ENCODE measurements at places on chromosomes 7 and 10.

DNA sequence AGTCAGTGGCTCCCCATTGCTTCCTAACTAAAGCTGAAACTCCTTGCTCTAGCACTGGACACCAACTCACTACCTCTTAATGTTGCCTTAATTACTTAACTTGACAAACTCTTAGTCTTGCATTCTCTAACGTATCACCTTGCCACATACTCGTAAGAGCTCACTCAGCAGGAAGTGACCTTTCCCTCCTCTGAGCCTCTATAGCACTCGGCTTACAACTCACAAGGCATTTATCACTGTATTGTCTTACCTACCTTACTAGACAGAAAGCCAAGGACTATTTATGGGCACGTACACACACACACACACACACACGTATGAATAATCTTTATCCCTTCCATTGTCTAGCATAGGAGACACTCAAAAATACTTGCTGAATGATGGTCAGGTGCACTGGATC, 21.2 kb downstream of the CEP41 start:
- no peak for DNase-seq

DNA sequence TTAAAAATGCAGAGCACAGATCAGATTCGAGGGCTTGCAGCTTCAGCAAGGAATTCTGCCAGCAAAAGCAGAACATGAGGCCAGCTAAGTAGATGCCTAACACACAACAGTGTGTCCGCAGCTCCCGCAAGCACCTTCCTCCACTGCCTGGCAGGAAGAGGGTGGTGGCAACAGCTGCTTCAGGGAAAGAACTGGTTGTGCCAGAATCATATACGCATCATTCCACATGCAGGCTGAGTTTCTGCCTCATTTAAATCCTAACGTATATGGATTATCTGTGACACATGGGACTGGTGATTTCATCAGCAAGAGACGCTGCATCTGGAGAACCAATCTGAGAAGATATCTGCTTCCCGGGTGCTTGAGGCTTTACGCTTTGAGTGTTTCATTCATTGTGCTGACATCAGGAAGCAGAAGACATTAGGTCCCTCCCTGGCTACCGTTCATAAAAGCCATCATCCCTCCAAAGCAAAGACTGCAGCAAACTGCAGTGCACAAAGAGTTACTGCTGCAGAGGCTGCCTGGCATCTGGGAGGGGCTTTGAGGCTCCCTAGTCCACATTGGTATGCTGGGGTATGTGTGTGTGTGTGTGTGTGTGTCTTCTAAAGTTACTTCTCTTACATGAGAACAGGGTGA, 78.8 kb downstream of the FAM13C start:
- no peak for DNase-seq

GRCh38 chr10:80784695-80785094, 247.0 kb downstream of the SH2D4B start:
- DNase-seq, result no peak

- DNase-seq, result no peak
Observed at GRCh38 chr10:24723788-24724380, at the start of gene ARHGAP21. Gene ARHGAP21 (minus strand): TSS chr10:24723887. CDS start chr10:24721899, 1,988 bp downstream.

DNA sequence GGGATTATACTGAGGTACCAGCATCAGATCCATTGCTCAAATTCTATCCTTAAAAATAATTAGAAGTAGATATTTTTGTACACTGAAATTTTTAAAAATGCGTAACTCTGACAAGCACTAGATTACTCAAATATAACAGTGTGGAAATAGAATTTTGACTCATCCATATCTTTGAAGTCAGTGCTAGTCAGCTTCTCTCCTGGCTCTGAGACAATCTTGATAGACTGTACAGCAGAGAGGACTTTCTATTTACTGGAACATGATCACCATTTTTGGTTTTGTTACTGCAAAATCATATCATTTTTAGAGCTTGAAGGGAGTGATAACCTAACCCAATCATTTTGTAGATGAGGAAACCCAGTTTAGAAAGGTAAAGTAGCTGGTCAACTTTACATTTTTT, 195.0 kb downstream of the MTERF1 start:
- no peak for DNase-seq

DNA sequence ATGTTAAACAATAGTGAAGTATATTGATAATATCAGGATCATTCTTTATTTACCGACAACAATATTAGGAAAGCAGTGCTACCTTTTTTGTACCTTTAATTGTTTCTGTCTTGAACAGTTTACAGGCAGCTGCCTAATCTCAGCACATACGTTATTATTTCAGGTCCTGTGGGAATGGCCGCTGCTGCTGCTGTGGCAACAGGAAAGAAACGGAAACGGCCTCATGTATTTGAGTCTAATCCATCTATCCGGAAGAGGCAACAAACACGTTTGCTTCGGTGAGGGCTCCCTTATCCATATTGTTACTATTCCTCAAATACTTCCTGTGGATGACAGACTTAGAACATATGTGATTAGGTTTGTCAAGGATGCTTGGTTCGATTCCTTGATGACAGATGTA, 59.7 kb downstream of the NRF1 start:
- no peak for DNase-seq

- DNase-seq, result no peak
Observed at GRCh38 chr7:140674899-140675701, 2.4 kb downstream of the ADCK2 start.

DNA sequence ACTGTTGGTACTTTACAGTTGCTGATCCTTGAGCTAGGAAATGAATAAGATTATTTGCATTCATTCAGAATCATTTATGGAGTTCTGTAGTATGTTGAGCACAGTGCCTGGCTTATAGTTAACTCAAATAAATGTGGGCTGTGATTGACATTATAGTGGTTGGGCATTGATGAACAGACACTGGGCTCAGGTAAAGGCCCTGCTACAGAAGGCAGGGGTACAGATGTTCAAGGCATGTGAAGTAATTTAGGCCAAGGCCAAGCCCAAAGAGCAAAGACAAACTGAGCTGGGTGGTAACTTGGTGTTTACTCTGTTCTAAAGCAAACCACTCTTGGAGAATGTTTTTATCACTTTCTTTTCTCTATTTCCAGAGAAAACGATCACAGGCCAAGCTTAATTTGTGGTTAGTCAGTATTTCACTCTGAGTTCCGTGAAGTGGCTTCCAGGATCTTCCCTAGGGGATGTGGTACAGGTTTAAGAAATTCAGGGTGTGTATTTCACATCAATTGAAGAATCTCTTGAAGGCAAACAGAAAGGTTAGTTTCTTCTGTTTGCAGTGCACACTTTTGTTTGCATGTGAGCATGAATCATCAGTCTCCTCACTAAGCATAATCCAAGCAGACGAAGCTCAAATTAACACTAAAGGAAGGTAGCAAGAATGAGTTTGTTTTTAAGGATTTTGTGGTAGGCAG, 113.9 kb upstream of the PRR15 start:
- peak; percentile 20 for DNase-seq

DNA sequence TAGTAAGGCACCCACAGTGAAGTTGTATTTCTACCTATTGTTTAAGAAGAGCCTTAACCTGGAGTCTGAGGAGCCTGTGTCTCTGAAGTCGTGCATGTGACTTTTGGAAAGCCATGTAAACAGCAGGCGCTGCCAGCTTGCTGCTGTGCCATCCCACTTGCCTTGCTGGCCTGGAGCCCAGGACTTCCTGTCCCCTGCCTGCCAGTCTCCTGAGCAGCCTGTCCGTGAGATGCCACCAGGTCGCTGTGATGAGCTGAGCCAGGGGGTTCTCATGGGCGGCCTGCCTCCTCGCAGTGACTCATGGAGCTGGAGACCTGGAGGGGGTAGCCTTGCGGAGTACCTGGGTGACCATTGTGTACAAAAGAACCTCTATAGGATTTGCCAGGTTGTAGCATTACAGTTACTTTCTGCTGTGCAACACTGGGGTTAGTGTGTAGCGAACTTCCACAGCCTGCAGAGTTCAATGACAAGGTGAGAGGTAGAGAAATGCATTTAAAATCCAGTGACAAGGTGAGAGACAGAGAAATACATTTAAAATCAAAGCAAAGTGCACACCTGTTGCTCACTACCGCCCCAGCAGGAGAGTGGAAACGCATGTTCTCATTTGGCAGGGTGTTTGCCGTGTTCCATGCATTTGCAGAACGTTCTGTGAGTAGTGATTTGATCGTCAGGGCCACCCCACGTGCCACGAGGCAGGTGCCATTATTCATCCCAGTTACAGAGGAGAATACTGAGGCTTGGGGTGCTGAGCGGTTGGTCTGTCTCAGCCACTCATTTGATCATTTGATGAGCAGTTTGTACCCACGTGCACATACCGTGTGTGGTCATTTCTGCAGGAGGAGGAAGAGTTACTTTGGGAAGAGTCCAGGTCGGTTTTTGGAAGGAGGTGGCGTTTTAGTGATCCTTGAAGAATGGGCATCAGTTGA, 36.6 kb upstream of the BHLHA15 start:
- no peak for DNase-seq

DNA sequence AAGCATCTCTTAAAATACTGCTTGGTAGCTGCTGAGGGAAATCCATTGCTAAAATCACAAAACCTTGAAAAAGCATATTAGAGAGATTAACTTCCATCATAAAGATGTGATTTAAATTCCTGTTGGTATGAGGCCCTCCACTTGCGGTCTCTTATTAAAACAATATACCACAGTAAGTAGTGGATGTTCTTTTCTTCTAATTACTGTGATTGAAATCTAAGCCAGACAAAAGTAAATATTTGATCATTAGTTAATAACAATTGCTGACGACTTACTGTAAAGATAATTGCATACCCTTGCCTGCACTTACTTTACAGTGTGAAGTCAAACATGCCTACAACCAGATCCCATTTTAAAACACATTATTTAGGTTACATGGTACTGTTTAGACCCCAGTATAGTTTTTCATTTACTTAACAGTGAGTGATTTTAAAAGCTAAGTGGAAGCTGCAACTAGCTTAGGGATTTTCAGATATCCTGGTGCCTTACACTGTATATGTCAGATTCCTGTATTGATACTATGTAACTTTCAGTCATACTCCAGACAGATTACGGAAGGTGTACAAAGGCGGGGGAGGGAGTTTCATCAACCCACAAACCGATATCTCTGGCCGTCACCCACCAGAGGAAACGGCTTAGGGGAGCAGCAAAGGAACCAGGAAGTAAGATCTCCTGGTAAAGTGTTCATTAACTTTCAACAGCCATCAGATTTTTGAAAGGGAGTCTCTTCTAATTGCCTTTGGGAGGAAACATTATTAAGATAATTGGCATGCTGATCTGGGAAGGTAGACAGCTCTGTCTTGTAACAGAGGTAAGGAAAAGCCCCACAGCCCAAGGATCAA, 986 bp downstream of the NRP1 start:
- DNase-seq, result no peak

- no peak for DNase-seq
Observed at GRCh38 chr10:18350340-18350739, 210.1 kb downstream of the CACNB2 start.

DNA sequence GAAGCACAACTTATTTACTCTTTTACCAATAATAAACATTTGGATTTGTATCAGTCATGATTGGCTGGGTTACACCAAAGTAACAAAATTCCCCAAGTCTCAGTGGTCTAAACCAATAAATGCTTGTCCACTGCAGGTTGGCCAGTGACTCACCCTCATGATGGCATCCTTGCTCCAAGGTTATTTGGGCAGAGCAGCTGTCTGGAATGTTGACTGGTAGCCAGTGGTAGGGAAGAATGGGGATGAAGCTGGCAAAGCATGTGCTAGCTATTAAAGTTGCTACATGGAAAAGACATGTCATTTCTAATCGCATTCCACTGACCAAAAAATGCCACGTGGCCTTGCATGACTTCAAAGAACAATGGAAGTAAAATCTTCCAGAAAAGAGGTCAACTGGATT, 1168.7 kb upstream of the CELF2 start:
- no peak for DNase-seq

DNA sequence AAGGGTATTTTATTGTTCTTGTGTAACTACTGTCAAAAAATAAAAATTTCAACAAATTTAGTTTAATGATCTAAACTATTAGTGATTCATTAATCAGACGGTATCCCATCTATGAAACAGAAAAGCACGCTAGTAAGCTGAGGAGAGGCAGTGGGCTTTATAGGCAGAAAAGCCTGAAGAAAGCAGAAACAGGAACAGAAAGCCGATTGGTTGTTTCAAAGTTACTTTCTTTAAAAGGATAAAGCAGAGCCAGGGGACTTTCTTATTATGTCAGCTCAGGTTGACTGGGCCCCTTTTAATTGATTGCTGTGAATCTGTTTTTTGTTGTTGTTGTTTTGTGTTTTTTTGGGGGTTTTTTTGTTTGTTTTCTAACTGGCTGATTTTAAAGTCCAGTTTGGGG, 105.5 kb downstream of the TES start:
- no peak for DNase-seq

DNA sequence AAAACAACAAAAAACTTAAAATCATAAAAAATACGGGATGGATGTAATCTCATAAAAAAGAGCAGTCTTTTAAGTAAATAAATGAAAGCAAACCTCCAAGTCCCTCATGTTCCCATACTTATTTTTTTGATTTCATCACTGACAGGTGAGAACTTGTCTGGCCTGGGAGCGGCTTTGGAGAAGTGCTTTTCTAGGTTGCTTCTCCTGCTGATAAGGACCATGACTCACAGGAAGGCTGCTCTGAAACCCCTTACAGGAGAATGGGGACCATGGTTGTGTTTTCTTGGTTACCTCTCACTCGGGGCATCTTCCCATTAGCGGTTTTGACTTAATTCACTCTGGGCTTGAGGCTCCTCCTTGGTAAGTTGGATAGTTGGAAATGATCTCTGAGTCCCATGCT, 237.4 kb downstream of the CAMK1D start:
- DNase-seq, result no peak

DNA sequence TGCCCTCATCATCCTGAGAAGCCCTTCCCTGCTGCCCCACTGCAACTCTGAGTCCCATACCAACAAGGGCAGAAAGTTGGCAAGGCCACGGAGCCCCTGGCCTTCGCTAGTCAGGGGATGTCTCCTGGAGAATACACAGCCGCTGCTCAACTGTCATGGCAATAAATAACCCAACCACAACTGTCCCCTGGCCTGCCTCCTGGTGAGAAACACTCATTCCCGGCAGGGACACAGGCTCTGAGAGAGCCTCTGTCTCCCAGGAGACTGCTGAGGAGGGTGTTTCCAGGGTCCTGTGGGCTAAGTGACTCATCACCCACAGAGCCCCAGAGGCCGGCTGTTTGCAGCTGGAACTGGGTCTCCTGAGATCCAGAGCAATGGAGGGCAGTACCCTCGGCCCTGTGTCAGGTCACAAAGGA, 354.1 kb downstream of the TNS3 start:
- no peak for DNase-seq

- no peak for DNase-seq
Observed at GRCh38 chr10:103153302-103154197, 39.5 kb downstream of the NT5C2 start.

GRCh38 chr7:7335909-7336308, 153.6 kb downstream of the C1GALT1 start:
- DNase-seq, result no peak

GRCh38 chr7:131011432-131011742, 277.4 kb upstream of the KLF14 start:
- DNase-seq, result no peak

DNA sequence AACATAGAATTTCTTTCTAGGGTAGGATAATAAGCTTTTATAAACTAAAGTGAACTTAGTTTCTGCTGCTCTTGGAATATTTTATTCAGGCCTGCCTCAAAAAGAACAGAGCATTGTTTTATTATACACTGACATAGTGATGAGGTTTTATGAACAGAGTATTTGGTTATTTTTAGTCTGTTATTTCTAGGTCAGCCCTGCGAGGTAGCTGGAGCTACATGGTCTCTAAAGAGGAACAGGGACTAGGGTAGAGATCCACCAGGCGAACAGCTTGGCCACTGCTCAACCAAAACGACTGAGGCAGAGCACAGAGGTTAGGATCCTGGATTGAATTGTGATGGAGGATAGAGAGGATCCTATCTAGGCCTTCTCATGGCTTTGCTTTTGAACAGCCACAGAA, 53.0 kb downstream of the MKX start:
- no peak for DNase-seq

All from Panc1 (cell line).